CD4-positive, alpha-beta T cell treated with Interferon alpha-2 for 1 hour (primary cell): ENCODE measurements at places on chromosomes 5 and 9.

GRCh38 chr9:89139455-89139854, 39.2 kb downstream of the SHC3 start:
- no peak for DNase-seq

DNA sequence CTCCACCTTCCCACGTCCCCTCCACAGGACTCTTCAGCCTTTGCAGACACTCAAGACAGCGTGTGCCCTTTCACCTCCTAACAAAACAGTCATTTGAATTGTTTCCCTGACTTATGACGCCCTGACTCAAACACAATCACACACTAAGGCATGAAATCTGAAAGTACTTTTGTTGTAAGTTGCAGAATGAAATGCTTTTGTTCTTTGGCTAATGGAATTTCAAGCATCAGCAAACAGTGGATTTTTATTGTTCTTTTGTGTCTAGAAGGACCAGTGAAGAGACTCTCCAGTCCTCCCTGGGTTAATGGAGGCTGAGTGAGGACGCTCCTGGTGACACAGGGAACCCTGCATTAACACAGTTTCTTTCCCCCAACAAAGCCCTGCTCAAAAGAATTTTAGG, 380.1 kb downstream of the CTNND2 start:
- no peak for DNase-seq

GRCh38 chr5:34977934-34978613, 48.7 kb downstream of the DNAJC21 start:
- DNase-seq, result no peak

DNA sequence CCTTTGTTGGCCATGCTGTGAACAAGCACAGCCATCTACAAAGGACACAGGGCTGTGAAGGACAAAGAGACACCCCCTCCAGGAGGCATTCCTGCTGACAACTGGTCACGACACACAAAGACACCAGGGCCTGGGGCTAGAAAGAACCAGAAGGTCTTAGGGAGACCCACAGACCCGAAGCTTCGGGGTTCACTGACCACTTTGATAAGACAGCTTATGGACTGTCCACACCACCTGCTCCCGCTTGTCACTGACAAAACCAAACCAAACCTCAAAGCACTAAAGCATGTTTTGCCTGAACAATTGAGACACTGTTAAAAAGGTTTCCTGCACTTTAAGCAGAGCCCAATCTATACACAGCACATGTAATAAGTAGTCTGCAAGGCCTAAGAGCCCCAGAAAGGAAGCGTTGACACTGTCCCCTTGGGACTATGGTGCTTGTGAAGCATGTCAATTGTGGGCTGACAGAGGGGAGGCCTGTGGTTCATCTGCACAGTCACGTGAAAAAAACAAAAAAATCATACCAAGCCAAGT, 185.0 kb downstream of the GAPVD1 start:
- DNase-seq, result peak; percentile 73

DNA sequence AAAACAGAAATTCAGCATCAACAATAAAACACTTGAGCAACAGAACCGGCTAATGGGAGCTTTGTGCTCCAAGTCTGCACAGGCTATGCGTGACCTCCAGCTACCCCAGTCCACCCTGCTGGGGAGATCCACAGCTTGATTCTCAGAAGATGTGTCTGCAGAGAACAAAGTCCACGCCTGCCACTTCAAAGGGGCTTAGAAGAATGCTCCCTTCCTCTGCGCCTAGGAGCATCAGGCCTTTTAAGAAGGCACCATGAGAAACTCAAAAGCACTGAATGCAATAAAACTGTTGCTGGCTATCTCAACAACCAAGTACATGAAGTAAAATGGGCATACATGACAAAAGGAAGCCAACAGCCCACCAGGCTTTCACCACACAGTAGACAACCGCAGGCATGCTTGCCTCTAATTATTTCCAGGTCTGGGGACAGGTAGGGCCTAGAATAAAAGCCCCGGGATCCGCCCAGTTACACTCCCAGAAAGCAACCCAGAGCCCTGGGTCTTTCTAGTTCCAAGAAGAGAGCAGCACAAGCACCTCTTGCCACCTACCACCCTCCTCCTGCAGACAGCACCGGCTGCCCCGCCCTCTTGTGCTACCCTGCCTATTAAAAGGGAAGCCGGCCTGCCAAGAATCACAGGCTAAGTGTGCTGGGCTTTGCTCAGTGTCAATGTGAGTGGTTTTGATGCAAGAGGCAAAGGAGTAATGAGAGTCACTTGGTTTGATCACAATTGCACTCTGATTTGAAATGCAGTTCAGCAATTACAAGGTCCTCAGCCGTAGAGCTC, 123.2 kb downstream of the SPOCK1 start:
- no peak for DNase-seq

GRCh38 chr5:141637123-141637766, 448 bp downstream of the RELL2 start:
- DNase-seq, result peak; percentile 59

DNA sequence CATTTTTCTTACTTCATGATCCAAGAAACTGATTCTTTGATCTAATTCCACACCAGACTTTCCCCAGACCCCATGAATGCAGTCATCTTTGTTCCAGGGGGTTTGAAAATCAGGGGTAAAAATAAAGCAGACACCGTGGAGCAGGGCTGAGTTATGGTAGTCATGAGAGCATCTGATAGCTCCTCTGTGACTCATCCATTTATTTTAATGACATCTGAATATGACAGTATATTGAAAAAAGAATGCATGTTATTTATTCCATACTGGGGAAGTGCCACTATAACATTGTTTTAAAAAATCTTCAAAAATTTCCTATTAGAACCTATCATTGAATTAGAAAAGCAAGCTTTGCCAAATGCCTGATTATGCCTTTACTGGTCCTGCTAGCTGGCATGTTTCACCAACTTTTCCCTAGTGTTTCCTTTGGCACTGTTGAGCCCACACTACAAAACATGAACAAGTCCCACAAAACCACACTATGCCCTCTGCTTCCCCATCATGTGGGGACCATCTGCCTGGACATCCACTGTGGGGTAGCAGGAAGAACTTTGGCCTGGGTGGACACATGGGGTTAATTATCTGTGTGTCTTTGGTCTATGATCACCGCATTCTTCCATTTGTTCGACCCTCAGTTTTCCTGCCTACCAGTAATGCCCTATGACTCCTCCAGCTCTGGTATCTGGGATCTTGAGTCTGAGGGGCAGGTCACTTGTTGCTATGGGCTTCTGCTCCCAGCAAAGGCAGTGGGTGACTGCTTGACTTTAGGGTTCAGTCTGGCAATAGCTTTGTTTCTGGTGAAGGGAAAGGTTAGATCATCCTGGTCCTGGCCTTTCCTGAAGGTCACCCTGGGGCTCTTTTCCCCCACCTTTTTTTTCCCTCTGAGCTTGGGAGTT, 82.7 kb upstream of the PANK3 start:
- DNase-seq, result no peak

DNA sequence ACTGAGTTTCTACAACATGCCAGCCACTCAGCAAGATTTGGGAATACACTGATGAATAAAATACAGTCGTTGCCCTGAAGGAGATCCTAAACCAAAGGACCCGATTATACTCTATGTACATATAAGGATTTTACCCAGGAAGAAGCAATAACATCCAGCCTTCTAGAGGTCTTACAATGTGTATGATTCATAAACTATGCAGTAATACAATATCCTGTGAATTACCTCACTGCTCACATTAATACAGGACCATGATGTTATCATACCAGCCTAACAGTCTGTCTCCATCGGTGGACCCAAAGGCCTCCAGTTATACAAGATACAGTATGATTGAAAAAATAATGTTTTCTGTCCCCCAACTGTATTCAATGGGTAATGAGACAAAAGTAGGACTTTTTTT, 310.5 kb upstream of the TRPM3 start:
- no peak for DNase-seq

DNA sequence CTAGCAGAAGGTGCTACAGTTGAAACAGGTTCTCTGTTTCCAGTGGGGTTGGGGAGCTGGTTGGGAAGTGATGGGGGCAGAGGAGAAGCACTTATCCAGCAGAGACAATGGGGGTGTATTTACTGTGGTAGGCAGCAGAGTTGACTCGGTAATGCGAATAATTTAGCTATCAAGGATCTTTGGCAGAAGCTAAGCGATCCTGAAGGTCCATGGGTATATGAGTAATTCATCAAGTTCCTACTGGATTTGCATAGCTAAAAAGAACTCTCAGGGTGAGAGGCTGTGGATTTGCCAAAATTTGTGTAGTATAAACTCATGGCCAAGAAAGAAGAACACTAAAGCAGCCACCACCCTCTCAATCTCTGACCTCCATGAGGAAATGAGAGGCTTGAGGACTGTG, 61.2 kb upstream of the EGFLAM start:
- DNase-seq, result no peak

GRCh38 chr9:114400219-114400618, 12.4 kb upstream of the AKNA start:
- no peak for DNase-seq

GRCh38 chr5:88660947-88661805, 221.8 kb downstream of the MEF2C start:
- DNase-seq, result no peak

DNA sequence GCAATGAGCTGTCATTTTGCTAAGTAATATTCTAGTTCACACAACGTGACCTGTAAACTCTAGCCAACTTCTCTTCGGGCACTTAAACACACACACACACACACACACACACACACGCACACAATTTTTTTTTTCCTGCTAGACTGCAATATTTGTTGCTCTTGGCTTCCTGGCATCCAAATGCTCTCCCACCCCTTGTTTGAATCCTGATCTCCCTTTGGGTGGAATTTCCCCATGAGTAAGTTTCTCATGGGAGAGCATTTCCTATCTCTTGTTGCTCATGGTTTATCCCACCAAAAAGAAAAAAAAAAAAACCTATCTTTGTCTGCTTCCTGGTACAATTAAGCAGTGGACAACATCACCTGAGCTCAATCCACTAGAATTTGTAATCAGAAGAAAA, 54.7 kb upstream of the TSLP start:
- no peak for DNase-seq

GRCh38 chr9:102101723-102102122, 363.3 kb upstream of the GRIN3A start:
- no peak for DNase-seq

- peak; percentile 28 for DNase-seq
Observed at GRCh38 chr9:33719581-33720374, 75.6 kb upstream of the PRSS3 start.

DNA sequence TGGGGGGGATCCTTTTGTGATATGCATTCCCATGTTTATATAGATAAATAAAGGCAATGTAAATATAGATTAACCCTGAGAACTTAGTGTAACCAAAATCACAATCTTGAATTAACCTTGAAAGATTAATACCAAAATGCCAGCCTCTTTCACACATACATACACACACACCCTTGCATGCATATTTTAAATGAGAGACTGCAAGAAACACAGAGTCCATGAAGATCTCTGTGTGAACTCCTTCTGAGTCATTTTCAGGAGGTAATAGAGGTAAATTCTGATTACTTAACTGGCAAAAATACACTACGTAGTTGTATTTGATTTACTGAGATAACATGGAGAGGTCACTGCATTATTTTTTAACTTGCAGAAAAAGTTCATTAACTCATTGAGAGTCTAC, 118.0 kb downstream of the SLF1 start:
- DNase-seq, result no peak

DNA sequence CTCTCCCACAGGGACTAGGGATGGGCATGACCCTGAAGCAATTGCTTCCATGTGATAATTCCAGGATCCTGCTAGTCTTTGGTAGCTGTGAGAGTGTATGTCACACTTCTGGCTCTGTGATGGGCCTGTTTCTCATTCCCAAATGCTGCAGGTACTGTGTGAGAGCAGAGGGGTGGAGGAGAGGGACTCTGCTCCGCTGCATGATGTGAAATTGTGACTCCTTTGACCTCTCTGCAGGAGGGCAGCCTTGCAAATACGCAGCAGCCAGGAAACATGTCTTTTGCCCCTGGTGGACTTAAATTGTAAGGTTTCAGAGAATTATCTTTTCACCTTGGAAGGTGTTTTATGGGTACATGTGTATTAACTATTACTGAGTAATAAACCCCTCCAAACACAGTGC, 61.6 kb downstream of the SFXN1 start:
- no peak for DNase-seq

GRCh38 chr9:128828719-128829452, 708 bp downstream of the SPOUT1 start:
- DNase-seq, result no peak

- DNase-seq, result no peak
Observed at GRCh38 chr9:7762600-7762999, 37.0 kb downstream of the DMAC1 start.

DNA sequence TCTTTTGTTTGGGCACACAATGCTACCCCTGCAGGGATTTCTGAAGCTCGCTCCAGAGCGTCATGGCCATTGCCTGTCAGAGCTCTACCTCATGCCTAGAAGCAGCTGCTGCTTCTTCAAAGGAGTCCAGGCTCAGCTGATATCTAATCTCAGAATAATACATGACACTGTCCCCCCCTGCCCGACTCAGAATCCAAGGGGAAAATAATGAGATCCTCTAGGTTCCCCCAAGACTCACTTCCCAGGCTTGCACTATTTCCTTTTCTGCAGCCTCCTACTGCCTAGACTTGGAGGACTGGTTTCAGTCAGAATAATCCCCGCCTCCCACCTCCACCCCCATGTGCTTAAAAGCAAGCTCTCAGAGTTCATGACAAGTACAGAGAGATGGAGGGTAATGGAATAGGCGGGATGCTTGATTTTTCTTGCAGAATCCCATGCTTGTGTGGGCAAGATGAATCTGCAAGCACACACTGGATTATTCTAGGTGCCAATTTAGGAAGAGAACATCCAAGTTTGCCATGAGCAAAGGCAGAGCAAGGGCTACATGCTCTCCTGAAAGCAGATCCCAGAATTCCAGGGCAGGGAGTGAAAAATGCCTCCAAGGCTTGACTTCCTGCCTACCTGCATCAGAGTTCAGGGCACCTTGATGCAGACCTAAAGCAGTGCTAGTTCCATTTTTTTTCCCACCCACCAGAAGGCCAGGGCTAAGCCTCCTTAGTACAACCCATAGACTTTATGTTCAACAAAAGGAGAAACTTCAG, 97.4 kb upstream of the IFNK start:
- no peak for DNase-seq

DNA sequence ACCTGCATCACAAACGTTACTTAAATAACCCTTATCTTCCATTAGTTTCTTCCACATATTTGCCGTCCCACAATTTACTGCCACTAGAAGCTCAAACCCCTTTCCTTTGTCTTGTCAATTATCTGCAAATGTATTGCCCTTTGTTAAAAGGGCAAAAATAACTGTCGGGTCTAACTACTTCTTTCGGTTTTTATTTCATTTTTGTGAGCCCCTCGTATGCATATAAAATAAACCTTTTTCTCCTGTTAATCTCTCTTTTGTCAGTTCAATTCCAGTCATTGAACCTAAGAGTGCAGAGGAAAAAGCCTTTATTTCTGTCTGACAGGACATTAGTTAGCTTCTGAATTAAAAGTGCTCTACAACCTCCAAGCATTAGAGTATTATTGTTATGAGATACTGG, 45.5 kb downstream of the TMEM215 start:
- DNase-seq, result no peak
